Common myeloid progenitor, CD34-positive (primary cell): ENCODE measurements at places on chromosomes 2 and 18.

DNA sequence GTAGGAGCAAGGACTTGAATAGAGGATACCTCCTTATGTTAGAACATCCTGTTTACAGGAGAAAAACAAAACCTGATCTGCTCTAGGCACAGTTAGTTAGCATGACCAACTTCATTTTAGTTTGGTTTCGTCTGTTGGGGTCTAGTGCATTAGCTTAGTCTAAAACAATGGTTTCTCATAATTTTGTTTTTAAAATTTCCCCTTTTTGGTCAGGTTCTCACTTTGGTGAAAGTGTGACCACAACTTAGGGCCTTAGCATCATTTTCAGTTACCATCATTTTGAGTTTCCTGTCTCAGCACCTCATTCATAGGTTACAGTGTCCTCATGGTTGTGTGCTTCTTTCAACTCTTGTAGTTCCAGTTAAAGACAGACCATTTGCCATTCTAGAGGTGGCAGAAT is 1277.0 kb upstream of the SLC39A10 start:
- H3K4me1 ChIP-seq = no peaks in the 10 kb centered on the region
- no peaks in the 10 kb centered on the region for H3K36me3 ChIP-seq
- no peak overlapping the region for H3K4me3 ChIP-seq

DNA sequence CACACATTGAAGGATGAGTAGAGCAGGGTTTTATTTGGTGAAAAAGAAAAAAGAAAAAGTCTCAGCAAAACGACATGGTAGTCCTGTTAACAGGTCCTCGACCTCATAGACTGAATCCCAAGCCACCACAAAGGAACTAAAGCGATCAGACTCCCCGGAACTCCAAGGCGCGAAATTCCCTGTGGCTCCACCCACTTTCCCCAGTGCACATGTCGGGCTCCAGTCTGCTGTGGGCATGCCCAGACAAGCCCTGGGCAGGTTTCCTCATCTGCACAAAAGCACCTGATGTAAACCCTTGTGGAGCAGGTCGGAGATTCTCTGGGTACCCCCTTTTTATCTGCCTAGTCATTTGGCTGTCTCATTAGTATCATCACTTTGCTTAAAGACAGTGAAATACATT is 170.7 kb upstream of the FSIP2 start:
- no peaks in the 10 kb centered on the region for H3K36me3 ChIP-seq
- no peak overlapping the region for H3K27ac ChIP-seq
- no peak for DNase-seq
- no peak overlapping the region for H3K4me3 ChIP-seq
- H3K27me3 ChIP-seq = no peaks in the 10 kb centered on the region

DNA sequence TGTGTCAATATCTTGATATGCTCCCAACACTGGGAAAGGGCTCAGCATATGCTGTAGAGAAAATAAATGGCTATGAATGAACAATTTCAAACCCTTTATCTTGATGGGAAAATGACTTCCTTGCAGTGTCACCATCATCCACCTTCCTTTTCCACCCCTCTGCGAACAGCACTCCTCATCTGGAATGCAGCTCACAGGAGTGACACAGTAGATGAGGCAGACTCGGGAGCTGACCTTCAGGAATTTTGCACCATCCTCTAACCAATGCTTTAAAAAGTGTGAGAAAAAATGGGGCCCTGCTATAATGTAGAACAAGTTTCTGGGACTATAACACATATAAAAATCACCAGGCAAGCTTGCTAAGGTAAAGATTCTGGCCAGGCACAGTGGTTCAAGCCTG is 41.3 kb upstream of the YPEL5 start:
- no peak for DNase-seq
- no peak overlapping the region for H3K27ac ChIP-seq
- H3K27me3 ChIP-seq = no peaks in the 10 kb centered on the region
- no peak overlapping the region for H3K4me3 ChIP-seq

- no peaks in the 10 kb centered on the region for H3K27me3 ChIP-seq
- H3K4me3 ChIP-seq = no peak overlapping the region
- H3K4me1 ChIP-seq = no peaks in the 10 kb centered on the region
- H3K27ac ChIP-seq = no peak overlapping the region
These were observed 273.8 kb downstream of the AGPS start for GRCh38 chr2:177666408-177666807.

DNA sequence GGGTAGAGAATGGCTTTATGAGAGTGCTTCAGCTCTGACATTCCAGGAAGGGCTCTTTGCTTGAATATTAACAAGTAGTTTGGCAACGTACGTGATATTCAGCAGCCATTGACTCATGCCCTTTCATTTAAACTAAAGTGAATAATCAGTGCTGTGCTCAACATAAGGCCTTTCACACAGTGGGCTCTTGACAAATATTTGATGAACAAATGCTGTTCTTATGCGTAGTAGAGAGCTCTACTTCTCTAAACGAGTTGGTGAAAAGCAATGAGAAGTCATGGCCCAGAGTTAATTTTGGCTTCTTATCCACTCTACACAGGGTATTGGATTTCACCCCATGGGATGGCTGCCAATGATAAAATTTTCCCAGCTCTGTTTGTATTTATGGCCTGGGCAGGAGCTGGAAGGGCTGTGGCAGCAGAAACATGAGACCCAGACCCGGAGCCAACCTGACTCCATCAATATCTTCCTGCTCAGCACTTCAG is 338.9 kb downstream of the CCDC85A start:
- H3K4me3 ChIP-seq = no peak overlapping the region
- H3K4me1 ChIP-seq = no peaks in the 10 kb centered on the region
- no peaks in the 10 kb centered on the region for H3K36me3 ChIP-seq
- DNase-seq = no peak
- H3K27ac ChIP-seq = no peak overlapping the region

- no peaks in the 10 kb centered on the region for H3K4me1 ChIP-seq
- H3K4me3 ChIP-seq = no peak overlapping the region
- no peak overlapping the region for H3K27ac ChIP-seq
- no peaks in the 10 kb centered on the region for H3K36me3 ChIP-seq
- H3K27me3 ChIP-seq = no peaks in the 10 kb centered on the region
- DNase-seq = no peak
These were observed 38.1 kb upstream of the OTOS start for GRCh38 chr2:240178564-240178963.

DNA sequence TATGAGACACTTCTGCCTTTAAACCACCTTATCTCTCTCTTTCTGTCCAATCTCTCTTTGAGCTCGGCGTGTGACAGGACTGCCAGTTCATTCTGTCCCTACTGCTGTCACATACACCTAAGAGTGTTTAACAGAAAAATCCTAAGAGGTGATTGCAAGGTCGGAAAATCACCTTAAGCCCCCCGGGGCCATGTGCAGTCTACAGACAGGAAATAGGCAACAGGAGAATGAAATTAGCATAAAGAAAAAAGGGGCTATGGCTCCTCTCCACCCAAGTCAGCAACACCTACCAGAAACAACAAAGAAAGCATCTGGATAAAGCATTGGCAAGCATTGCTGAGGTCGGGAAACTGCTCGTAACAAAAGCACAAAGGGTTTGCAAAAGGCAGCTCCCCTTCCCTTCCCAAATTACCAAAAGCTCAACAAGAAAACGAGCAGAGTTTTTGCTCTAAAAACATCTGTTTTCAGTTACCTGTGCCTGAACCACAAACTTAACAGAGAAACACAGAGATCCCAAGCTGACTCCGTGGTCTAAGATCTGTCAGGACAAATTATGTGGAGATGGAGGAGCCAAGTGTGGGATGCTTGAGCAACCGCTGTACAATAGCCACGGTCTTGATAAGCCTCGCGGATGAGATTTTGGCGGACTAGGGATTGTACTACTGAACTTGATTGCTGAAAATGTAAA is 30.4 kb downstream of the ANKRD44 start:
- H3K4me3 ChIP-seq = no peak overlapping the region
- no peaks in the 10 kb centered on the region for H3K36me3 ChIP-seq
- no peak for DNase-seq
- H3K4me1 ChIP-seq = peaks cover 4% of the 10 kb centered on the region

GRCh38 chr18:65859075-65859474 is 108.3 kb downstream of the CDH7 start:
- H3K27ac ChIP-seq = no peak overlapping the region
- H3K36me3 ChIP-seq = peaks cover 4% of the 10 kb centered on the region
- no peaks in the 10 kb centered on the region for H3K4me1 ChIP-seq
- H3K4me3 ChIP-seq = no peak overlapping the region
- H3K27me3 ChIP-seq = no peaks in the 10 kb centered on the region
- no peak for DNase-seq

GRCh38 chr18:48902856-48903601 is 47.7 kb downstream of the SMAD7 start:
- H3K36me3 ChIP-seq = no peaks in the 10 kb centered on the region
- no peak overlapping the region for H3K4me3 ChIP-seq
- DNase-seq = no peak
- H3K27ac ChIP-seq = no peak overlapping the region

DNA sequence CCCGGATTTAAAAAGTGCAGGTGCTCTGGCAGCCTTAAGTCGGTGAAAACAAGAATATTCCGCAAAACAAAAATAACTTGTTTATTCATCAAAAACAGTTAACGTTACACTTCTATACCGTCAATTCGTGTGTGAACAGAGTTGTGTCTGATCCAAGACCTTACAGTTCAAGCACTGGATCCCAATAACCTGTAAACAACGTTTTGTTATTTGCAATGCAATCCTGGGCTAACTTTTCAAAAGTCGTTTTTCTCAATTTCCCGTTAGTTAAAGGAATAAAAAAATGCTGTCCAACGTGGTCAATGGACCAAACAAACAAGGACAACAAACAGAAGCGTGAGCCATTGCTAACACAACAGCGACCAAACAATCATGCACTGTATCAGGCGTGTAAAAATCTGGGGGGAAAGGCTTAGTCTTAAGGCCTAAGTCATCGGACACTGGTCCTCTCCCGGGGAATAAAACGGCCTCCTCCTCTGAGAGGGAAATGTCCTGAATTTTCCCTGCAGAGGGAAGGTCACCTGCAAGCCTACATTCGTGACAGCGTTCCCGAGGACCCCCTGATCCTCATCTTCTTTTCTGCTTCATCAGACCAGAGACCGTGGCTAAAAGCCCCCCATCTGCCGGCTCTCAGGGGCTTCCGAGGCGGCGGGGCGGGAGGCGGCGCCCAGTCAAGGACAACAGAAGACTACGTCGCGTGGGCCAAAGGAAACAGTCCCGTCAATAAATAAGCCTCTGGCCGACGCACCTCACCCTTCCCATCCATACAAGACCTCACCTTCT is 490 bp downstream of the NDUFS1 start:
- DNase-seq = no peak
- no peaks in the 10 kb centered on the region for H3K27me3 ChIP-seq
- peak overlapping the region; percentile 86 for H3K27ac ChIP-seq
- peaks cover 41% of the 10 kb centered on the region for H3K36me3 ChIP-seq

- H3K27me3 ChIP-seq = no peaks in the 10 kb centered on the region
- H3K4me3 ChIP-seq = no peak overlapping the region
- H3K36me3 ChIP-seq = no peaks in the 10 kb centered on the region
- DNase-seq = no peak
- no peaks in the 10 kb centered on the region for H3K4me1 ChIP-seq
These were observed 158.2 kb downstream of the NEB start for GRCh38 chr2:151576080-151576479.

DNA sequence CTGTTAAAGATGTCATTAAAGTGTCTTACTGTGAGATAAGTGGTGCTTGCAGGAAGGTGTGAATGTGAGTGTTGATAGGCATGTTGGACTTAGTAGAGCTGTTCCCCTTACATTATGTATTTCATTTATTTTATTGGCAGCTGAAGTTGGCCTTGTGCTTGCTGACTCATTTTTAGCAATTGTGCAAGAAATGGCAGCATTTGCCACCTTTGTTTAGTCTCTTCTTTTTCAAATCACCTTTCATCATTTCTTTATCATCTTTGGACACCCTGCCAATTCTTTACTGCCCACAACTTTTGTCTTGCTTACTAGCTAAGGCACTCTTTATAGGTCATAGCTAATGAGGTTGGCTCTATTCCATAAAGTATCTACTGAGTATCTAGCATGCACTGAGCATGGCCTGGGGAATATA is 130.3 kb upstream of the LYPD6 start:
- no peaks in the 10 kb centered on the region for H3K36me3 ChIP-seq
- no peak for DNase-seq
- no peaks in the 10 kb centered on the region for H3K4me1 ChIP-seq
- H3K27ac ChIP-seq = no peak overlapping the region
- no peak overlapping the region for H3K4me3 ChIP-seq
- no peaks in the 10 kb centered on the region for H3K27me3 ChIP-seq

GRCh38 chr2:152479282-152479681 is 144.3 kb downstream of the FMNL2 start:
- no peaks in the 10 kb centered on the region for H3K4me1 ChIP-seq
- DNase-seq = no peak
- no peaks in the 10 kb centered on the region for H3K27me3 ChIP-seq
- H3K4me3 ChIP-seq = no peak overlapping the region

DNA sequence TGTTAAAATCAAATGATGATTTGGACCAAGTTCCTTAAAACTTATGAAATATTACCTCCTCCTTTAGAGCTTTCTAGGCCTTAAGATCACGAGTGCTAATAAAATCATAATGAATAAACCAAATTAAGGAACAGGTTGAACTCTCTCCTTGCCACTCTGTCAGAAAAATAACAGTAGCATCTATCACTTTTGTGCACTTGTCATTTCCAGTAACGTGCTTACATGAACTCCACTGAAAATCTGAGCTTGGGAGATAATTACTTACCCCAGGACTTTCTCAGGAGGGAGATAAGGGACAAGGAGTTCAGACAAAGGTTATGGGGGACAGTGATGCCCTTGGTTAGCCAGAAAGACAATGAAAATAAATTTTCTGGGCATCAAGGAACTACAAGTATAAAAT is 36.0 kb downstream of the EPB41L3 start:
- peaks cover 3% of the 10 kb centered on the region for H3K4me1 ChIP-seq
- DNase-seq = no peak
- H3K27ac ChIP-seq = no peak overlapping the region
- no peaks in the 10 kb centered on the region for H3K27me3 ChIP-seq

- peaks cover 6% of the 10 kb centered on the region for H3K27me3 ChIP-seq
- no peaks in the 10 kb centered on the region for H3K36me3 ChIP-seq
- H3K4me3 ChIP-seq = no peak overlapping the region
- no peak overlapping the region for H3K27ac ChIP-seq
These were observed 57.0 kb upstream of the SPP2 start for GRCh38 chr2:233993461-233993860.

GRCh38 chr2:10934308-10934978 is 22.7 kb downstream of the KCNF1 start:
- DNase-seq = peak; percentile 15
- no peak overlapping the region for H3K4me3 ChIP-seq
- H3K27ac ChIP-seq = no peak overlapping the region
- H3K27me3 ChIP-seq = peaks cover 11% of the 10 kb centered on the region

DNA sequence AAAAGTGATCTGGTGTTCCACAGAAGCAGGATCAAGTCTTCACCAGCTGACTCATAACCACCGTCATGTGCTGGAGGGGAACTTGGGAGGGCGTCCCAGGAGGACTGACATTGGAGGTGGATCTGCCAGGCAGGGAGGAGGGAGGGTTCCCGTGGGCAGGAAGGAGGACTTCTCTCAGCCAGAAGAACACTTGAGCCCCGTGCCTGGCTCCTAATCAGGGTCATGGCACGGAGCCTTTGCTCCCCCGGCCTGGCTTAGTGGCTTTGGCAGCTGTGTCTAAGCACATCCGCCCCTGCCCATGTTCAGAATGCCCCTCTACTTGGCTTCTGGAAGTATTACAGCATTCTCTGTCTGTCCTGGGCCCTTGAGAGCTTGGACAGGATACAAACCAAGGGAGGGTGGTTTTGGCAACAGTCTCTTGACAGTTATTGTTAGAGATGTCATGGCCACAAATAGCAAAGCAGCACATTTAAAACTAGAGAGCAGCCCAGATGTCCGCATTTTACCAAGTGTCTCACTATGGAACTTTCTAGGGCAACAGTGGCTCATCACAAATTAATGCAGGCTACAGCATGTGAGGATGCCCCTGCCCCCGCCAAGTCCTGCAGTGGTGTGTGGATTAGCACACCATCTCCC is 11.5 kb downstream of the PPP1R7 start:
- DNase-seq = no peak
- H3K4me3 ChIP-seq = no peak overlapping the region
- peaks cover 44% of the 10 kb centered on the region for H3K36me3 ChIP-seq
